ENCODE measurements at places on chromosomes 5 and 9. TPM values are rescaled to one million over a fixed set of nuclear protein-coding genes. Genes with fewer than 3 reads are reported as not detected.

Gene KIAA1958
- total RNA-seq: 44.6 TPM

Gene GABRA6
- not detected for total RNA-seq

DNA sequence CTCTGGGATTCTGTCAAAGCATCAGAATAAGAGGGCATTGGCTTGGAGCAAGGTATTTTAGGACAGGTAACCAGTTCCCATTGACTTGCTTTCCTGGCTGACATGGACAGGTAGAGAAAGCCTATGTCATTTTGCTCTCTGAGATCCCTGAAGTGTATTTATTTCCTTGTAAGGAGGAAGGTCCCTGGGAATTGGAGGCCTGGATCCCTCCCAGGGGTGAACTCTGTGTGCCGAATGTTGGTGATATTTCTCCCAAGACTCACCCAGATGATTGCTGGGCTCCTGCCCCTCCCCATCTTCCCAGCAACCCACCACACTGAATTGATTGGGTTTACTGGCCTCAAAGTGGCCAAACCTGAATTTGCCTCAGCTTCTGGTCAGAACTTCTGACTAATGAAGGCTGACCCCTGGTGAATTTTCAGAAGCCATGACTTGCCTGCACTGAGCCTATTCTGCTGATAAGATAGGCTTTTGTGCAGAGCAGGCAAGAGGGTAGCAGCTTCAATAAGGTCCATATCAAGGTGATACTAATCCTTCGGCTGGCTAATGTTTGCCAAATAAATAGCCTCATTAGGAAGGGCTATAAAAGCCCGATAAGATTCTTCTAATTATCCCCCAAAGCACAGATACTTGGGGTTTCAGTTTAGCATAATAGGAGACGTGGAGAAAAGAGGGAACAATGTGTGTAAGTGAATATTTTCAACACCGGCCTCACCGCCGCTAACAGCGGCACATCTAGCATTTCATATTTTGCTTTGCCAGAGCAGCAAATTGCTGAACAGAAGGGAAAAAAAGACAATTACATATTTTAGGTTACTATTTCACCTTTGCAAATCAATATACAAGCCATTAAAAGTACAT, 152.9 kb upstream of the PITX1 start:
- DNase-seq: peak; percentile 59

DNA sequence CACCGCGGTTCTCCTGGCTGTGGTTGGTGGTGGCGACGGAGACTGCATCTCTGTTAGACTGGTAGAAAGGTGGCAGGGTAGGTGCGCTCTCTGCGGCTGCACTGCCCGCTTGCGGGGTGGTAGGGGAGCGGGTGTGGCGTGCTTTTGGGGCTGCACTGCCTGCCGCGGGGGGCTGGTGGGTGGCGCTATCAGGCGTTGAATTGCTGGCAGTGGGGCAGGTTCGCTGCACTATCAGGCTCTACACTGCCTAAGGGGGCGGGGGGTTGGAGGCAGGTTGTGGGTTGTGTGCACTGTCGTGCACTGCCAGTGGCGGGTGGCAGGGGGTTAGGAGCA, 21.0 kb upstream of the TRIM52 start:
- DNase-seq: no peak

GRCh38 chr9:78249542-78249941, 13.7 kb downstream of the CEP78 start:
- DNase-seq: no peak

- peak; percentile 47 for DNase-seq
These were observed 50.7 kb upstream of the UBAC1 start for GRCh38 chr9:136011703-136012496.
